ENCODE measurements at places on chromosomes 7 and 10.

DNA sequence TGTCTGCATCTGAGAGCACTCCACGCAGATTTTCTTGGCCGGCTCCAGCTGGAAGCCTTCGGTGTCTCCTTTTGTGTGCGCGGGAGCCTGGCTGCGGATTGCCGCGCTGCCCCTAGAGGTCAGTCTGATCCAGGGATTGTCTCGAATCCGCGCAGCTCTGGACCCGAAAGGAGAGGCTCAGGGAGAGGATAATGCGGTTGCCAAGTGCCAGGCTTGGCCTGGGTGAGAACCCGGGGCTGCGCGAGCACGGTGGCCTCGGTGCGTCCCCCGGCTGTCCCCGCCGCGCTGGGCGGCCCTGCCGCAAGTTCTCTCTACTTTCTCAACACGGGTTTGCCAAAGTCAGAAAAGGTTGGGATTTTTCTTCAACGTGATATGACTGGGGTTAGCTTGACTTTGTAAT is 140.9 kb downstream of the ADCYAP1R1 start:
- peak; percentile 1 for DNase-seq

DNA sequence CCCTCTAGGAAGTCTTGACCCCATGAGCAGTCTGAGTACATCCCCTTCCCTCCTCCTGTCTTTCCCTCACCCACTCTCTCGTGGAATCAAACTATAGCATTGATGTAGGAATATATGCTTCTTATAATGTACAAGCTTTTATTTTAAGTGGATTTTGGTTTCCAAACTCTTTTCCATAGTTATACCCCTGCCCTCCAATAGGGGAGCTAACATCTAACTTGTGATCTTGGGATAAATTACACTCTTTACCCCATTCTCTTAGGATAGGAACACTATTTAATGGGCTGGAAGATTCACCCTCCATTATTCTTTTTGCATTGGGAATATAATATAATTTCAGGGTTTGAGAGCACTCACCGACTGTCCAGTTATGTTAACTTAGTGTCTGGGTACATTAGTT is 465.9 kb downstream of the GATA3 start:
- DNase-seq: no peak

DNA sequence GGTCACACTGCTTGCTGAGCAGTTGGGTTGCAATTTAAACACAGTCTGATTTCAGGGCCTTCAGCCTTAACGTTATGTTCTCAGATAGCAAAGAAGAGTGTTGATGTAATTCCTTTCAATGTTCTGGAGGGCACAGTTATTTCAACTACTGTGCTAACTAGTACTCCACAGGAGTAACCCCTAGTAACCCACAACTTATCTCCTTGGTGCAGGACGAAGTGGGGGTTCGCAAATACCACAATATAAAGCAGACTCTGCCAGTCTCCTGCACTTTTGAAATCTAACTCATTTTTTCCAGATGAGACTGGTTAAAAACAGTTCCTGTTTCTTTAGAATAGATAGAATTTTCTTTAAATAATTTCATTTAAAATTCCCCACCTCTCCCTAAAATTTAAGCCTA is 47.1 kb upstream of the NCAPG2 start:
- no peak for DNase-seq

DNA sequence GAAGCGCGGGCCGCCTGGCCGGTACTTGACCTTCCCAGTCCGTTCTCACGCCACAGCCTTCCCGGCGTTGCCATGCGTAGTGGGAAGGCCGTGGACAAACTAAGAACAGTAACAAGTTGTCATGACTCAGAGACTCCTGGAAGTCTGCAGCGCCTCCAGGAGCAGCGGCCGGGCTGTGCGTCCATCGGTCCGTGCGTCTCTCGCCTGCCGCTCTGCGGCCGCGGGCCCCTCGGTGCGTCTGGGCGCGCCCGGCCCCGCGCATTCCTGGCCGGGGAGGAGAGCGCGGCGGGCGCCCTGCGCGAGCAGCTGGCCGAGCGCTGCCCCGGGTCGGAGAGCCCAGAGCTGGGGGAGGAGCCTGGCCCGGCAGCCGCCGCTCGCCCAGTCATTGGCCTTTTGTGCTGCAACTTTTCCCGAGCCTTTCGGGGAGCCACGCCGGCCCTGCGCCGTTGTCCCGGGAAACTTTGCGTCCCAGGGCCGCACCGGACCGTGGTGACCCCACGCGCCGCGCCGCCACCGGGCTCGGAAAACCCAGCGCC is 123.7 kb downstream of the TACC2 start:
- no peak for DNase-seq

Measured in stimulated activated CD4-positive, alpha-beta T cell treated with anti-CD3 and anti-CD28 coated beads, Interleukin-2, amount 100 ng/mL, for 48 hours (primary cell).